ENCODE measurements at places on chromosomes 7 and 10.

- no peak for DNase-seq
Measured at GRCh38 chr7:13028825-13029099, 341.3 kb downstream of the ARL4A start.

DNA sequence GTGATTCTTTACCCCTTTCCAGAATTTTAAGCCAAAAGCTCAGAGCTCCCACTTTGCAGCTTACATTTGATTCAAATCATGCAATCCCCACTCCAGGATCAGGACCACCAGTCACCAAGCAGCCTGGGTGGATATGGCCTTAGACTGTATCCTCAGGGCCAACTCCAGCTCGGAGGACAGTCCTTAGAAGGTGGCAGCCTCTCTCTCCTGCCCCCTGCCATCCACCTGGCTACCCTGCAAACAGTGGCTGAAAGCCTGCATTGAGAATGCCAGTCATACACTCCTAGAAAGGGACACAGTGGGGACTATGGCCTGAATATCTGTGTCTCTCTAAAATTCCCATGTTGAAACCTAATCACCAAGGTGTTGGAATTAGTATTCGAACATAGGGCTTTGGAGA is 50.0 kb upstream of the KCNMA1 start:
- no peak for DNase-seq

GRCh38 chr10:100713859-100714565 is 31.4 kb upstream of the PAX2 start:
- DNase-seq: no peak

DNA sequence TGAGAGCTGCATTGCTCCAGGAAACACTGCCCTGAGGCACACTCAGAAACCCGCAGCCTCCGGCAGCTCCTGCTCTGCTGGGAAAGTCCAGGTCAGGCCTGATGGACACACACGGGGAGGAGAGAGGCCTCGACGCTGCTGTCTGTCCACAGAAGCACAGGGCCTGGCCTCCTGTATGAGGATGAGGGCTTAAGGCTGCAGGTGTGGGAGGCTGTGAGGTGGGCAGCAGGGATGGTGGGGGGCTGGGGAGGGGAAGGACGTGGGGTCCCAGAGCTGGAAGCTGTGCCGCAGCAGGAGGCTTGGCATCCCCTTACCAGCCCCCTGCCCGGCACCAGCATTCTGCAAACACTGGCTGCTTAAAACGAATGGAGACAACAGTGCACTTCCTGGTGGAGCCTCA is 186.2 kb downstream of the DNAJB6 start:
- no peak for DNase-seq

- DNase-seq: peak; percentile 95
Measured at GRCh38 chr10:71713135-71714030, 6.2 kb downstream of the C10orf105 start.

DNA sequence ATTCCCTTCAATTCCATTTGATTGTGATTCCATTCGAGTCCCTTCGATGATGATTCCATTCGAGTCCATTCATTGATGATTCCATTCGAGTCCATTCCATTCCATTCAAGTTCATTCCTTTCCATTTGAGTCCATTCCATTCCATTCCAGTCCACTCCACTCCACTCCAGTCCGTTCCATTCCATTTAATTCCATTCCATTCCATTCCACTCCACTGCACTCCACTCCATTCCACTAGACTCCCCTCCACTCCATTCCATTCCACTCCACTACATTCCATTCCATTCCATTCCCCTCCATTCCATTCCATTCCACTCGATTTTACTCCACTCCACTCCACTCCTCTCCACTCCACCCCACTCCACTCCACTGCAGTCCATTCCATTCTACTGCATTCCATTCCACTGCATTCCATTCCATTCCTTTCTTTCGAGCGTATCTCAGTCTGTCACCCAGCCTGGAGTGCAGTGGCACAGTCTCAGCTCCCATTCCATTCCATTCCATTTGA is 115.7 kb downstream of the ZNF92 start:
- DNase-seq: no peak

DNA sequence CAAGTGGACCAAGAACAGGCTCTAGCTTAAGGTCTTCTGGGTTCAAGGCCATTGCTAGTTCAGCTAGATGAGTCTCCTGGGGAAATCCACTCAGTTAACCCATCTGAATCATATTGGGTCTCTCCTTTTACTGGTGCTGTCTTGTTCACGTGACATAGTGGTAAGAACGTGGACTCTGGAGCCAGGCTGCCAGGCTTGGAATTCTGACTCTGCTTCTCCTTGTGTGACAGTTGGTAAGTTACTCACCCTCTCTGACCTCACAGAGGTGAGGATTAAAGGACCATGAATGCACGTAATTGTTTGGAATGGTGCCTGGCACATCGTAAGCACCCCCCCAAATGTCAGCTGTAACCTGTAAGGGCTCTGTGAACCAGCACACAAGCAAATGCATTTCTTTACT is 9.7 kb upstream of the CALU start:
- DNase-seq: no peak
